ENCODE measurements at places on chromosomes 2 and 18.

GRCh38 chr2:216463148-216463547, 35.5 kb upstream of the RPL37A start:
- no peak for DNase-seq

- DNase-seq, result no peak
Measured at GRCh38 chr2:219378163-219378851, 9.4 kb downstream of the DNPEP start.

DNA sequence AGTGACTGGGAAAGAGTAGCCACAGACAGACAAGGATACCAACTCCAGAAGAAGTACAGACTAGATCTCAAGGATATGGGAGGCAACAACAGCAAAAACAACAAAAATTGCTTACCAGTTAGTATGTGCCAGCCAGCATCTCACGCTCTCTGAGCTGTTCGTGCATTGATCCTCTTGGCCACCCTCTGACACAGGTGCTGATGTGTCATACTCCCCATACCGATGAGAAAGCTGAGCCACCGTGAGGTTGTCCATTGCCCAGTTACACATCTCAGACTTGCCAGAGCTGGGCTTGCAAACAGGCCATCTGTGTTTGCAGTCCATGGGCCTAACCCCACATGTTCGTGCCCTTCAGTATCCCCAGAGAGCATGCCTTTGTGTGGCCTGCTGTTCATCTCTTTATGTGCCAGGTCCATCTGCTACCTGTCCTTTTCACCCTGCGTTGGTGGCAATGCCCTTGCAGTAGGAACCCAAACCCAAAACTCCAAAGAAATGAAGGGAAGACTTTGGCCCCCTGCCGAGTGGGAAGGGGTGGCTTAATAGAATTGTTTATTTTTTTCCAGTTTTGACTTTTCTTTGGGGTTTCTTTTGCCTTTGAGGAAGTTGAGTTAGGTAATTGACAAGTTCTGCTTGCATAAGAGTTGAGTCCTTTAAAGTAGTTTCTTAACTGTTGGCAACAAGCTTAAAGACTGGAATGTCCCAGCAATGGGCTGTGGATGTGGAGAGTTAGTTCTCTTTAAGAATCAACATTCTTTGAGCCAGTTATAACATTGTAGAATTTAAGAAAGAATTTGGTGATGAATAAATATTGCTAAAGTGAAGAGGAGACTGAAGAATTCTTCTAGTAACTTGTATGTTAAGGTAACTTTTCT, 46.7 kb downstream of the LYPD6B start:
- no peak for DNase-seq

DNA sequence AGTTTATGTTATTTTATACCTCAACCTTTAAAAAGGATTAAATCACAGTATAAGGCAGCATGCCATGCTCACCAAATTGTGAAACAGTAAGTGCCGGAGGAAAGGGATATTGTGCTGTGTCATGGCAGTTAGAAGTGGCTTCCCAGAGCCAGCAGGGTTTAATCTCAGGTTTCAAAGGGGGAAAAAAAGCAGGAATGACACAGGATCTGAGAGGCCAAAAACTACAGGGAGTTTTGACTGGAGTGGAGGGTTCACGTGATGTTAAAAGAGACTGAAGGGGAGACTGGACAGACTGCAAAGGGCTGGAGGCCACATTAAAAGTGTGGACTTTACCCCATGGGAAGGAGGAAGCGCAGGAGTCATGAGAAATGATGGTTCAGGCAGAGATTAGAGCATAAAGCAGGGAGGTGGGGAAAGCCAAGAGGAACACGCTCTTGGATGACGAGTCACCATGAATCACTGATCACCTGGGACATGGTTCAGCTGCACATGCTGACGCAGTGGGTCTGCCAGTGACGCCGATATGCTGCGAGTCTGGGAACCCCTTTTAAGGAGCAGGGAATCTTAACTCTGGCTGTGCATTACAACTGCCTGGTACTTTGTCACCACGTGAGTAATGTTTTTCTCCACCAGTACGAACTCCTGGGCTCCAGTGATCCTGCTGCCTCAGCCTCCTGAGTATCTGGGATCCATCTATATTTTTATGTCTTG, 6.1 kb downstream of the CHMP1B start:
- DNase-seq, result peak; percentile 97

All from RWPE1 (cell line).